ENCODE measurements at places on chromosomes 16 and 17.

GRCh38 chr17:56602292-56603130, 9.0 kb downstream of the NOG start:
- DNase-seq = peak; percentile 41

DNA sequence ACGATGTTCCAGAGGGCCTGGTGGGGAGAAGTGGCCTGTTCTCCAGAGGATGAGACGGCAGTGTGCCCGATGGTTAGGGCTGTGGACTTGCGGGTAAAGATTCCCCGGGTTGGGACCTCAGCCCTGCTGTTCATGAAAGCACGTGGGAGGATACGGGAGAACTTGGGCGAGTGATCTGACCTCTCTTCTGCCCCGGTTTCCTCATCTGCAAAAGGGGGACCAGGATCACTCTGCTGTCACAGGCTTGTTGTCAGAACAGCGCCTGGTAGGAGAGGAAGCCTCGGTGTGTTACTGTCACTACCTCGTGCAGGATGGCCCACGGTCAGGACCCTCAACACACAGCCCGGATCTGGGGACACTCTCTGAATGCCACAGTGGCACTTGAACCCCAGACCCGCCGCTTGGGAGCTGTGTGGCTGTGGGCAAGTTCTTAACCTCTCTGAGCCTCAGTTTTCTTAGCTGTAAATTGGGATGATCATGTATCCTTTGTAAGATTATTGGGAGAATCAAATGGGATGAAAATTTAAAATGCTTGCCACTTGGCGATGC, 85.6 kb upstream of the CDC42EP4 start:
- no peak for DNase-seq

- DNase-seq = peak; percentile 61
Measured at GRCh38 chr17:73956595-73957465, 246.6 kb upstream of the RPL38 start.

DNA sequence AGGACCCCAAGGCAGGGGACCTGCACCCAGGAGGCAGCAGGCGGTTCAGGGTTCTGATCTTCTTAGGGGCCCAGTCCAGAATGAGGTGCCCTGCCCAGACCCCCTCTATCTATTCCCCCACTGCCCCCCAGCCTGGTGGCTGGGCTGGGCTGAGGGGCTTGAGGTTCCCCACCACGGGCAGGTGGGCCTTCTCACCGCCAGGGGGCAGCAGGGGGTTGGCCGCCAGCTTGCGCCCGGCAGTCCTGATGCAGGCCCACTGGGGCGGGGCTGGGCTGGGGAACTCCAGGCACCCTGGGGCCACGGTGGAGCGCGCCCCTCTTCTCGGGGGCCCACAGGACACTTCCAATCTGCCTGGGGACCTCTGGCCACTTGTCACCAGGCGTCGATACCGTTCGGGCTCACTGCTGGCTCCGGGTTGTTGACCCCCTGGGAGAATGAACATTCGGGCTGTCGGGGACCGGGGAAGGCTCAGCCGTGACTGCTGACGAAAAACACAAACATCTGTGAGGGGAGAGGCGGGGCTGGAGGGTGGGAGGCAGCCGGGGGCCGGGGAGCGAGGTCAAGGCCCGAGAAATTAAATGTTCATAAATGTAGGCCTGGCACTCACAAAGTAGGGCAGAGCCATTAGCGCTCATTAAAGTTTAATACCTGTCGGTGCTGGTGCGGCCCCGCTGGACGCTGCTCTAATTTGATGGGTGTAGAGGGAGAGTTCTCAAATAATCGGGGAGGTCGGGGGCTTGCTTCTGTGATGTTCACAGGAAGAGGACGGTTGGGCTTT, 219.3 kb upstream of the GSE1 start:
- DNase-seq = peak; percentile 60

DNA sequence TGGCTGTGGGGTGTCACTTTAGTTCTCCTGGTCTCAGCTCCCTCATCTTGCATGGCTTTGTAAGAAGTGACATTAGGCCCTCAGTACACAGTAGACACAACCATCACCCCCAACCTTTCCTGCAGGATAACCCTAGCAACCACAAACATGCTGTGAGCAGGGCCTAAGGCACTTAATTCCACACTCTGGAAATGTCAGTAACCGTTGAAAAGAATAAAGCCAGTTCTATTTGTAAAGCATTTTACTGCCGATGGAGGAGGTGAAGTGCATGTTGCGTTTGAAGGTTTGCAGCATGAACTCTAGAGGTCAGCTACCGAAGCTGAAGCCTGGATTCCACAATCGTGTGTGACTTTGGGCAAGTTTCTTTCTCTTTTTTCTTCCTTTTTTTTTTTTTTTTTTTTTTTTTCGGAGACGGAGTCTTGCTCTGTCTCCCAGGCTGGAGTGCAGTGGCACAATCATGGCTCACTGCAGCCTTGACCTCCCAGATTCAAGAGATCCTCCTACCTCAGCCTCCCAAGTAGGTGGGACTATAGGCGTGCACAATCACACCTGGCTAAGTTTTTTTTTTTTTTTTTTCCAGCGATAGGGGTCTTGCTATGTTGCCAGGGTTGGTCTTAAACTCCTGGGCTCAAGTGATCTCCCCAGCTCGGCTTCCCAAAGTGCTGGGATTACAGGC, 26.1 kb upstream of the TOB1 start:
- no peak for DNase-seq

DNA sequence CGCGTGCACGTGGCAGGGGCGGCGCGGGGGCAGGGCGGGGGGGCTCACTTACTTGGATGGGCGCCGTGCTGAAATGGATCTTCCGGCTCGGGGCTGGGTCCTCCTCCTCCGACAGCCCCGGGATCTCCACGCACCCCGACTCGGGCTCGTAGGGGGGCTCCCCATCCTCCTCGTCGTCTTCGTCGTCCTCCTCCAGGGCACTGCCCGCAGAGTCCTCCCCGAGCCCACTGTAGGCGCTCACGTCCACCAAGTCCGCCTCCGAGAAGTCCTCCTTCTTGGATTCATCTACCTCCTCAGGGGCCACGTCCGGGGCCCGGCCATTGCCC, 1.4 kb downstream of the PPP1R9B start:
- no peak for DNase-seq

- no peak for DNase-seq
Measured at GRCh38 chr16:81254922-81255526, 16.5 kb downstream of the BCO1 start.
